ENCODE measurements at places on chromosomes 11 and 22.
A peak's percentile ranks its signal among the peaks of the same experiment; 100 is the strongest.

DNA sequence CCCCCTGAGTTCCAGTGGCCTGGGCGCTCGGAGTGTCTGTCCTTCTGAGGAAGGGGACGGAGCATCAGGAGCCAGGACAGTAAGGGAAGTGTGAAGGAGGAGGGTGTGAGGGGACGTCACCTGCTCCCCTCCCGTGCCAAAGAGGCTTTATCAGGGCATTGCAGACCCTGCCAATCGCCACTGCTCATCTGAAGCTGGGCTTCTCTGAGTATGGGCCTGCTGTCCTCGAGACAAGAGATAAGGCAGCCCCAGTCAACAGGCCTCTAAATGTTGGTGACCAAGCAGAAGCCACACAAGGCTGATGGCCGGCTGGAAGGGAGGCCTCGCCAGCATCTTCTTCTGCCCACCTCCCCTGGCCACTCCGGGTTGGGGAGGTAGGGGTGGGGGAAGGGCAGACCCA is 29.8 kb downstream of the LIF start:
- no peak overlapping the region for H3K4me3 ChIP-seq
- H3K27ac ChIP-seq: no peak overlapping the region
- H3K4me1 ChIP-seq: peaks cover 14% of the 10 kb centered on the region
- H3K27me3 ChIP-seq: no peaks in the 10 kb centered on the region
- no peaks in the 10 kb centered on the region for H3K36me3 ChIP-seq

DNA sequence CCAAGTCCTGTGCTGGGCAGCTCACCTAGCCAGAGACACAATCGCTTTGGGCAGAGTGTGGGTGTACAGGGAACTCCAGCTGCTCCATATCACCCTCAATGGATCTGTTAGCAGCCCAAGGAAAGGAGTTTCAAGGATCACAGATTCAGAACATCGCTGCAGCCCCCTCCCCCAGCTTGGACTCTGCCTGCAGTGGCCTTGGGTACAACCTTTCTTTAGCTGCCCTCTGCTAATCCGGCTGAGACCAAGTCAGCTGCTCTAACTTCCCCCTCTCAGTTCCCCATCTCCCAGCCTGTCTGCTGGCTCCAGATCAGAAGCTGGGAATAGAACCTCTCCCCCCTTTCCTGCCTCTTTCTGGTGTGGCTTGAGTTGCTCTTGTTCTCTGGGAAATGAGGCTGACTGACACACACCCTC is 1.3 kb downstream of the TMEM86A start:
- DNase-seq: no peak
- H3K27ac ChIP-seq: no peak overlapping the region
- no peaks in the 10 kb centered on the region for H3K27me3 ChIP-seq
- H3K36me3 ChIP-seq: peaks cover 2% of the 10 kb centered on the region
- H3K4me3 ChIP-seq: no peak overlapping the region

DNA sequence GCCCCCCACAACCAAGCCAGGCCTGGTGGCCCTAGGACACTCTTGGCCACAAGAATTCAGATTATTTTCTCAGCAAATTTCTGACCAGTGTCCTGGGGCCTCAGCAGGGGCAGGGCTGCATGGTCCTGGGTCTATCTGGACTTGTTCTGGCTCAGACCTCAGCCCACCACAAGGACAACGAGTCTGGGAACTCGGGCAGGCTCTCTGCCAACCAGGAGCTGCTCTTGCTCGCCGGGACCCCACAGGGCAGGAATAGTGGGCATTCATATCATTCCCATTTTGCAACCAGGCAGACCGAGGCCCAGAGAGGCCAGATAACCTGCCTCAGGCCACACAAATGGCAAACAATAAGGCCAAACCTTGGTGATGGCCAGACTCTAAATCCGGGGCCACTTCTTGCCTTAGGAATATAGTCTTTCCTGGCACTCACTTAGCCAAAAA is 75.4 kb upstream of the WNT7B start:
- H3K4me3 ChIP-seq: no peak overlapping the region
- no peaks in the 10 kb centered on the region for H3K27me3 ChIP-seq
- H3K27ac ChIP-seq: peak overlapping the region; percentile 45
- H3K4me1 ChIP-seq: peaks cover 43% of the 10 kb centered on the region
- no peaks in the 10 kb centered on the region for H3K36me3 ChIP-seq
- no peak for DNase-seq

- no peaks in the 10 kb centered on the region for H3K4me1 ChIP-seq
- H3K4me3 ChIP-seq: no peak overlapping the region
- DNase-seq: no peak
Observed at GRCh38 chr11:65341856-65342255, 8.2 kb downstream of the DPF2 start.

- H3K4me3 ChIP-seq: no peak overlapping the region
- H3K36me3 ChIP-seq: no peaks in the 10 kb centered on the region
- H3K27ac ChIP-seq: peak overlapping the region; percentile 55
Observed at GRCh38 chr22:36439481-36440271, 41.8 kb downstream of the TXN2 start.

DNA sequence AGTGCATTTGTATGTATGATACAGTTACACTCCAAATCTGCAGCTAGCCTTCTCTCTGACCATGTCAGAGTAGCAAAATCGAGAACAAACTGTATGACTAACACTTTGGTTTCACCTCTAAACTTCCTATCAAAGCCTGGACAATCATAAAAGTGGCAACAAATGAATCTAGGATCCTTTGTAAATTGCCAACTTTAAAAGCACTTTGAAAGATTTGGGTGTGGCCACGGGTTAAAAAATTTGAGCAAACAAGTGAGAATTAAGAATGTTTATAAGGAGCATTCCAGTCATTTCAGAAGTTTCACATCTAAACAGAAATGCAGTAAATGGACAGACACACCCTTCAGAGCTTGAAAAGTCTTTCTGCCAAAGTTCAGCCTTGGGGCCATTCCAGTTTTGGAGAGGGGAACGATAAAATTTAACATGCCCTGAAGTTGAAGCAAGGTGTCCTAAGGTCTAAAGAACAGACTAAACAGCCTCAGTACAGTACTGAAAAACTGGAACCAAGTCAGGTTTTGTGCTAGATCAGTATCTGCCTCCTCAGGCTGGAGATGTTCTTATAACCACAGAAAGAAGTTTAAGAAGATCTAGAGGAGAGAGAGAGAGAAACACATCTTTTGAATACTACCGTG is 181.9 kb upstream of the BDNF start:
- no peaks in the 10 kb centered on the region for H3K4me1 ChIP-seq
- H3K27ac ChIP-seq: no peak overlapping the region
- H3K4me3 ChIP-seq: no peak overlapping the region
